Stimulated activated CD4-positive, alpha-beta T cell treated with anti-CD3 and anti-CD28 coated beads, Interleukin-1b, Interleukin-23, amount 100 ng/mL, for 1 hour (primary cell): ENCODE measurements at places on chromosomes 7 and 10.

- no peak for DNase-seq
Observed at GRCh38 chr7:143354965-143355364, 7.5 kb downstream of the FAM131B start.

- no peak for DNase-seq
Observed at GRCh38 chr7:7972128-7972527, 3.5 kb downstream of the GLCCI1 start.

GRCh38 chr10:130901311-130902165 is 410.0 kb downstream of the TCERG1L start:
- DNase-seq: no peak

- DNase-seq: no peak
Observed at GRCh38 chr7:41475801-41476459, 227.0 kb downstream of the INHBA start.

- DNase-seq: no peak
Observed at GRCh38 chr10:102758240-102758932, 14.6 kb downstream of the WBP1L start.

DNA sequence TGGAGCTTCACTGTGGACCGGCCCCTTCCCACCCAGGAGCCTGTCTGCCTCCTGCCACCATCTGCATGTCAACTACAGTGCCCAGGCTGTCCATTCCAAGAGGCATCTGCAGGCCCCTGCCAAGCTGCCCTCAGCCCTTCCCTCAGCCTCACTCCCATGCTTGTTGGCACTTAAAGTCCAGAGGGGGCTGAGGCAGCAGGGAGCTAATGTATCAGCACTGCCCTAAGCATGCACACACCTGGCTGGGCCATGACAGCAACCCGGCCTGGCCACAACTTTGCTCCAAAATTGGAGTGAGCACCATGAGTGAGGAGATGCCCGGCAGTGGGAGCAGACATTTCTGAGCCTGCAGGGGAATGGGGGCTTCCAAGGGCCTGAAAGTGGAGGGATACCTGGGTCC is 417.5 kb upstream of the GRM3 start:
- no peak for DNase-seq

DNA sequence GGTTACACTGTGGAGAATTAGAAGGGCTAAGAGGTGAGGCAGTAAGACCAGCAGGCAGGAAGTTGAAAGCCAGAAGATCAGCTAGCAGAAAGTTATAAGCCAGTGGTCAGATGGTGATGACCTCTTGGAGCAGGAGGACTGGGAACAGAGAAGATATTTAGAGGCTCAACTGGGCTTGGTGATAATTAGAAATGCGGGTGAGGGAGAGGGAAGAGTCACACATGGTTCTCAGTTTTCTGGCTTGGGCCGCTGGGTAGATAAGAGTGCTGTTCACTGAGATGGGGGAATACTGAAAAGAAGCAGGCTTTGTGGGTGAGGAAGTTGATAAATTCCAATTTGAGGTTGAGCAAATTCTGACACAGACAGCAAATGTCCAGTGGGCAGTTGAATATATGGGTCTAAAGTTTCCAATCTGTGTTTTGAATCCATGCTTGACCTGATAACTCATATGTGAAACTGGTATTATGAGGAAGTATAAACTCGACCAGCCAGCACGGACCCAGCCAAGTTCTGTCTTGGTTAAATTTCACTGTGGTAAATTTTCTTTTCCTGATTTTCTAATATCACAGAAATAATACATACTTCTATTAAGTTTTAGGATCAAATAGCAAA is 22.7 kb downstream of the LSMEM1 start:
- no peak for DNase-seq

DNA sequence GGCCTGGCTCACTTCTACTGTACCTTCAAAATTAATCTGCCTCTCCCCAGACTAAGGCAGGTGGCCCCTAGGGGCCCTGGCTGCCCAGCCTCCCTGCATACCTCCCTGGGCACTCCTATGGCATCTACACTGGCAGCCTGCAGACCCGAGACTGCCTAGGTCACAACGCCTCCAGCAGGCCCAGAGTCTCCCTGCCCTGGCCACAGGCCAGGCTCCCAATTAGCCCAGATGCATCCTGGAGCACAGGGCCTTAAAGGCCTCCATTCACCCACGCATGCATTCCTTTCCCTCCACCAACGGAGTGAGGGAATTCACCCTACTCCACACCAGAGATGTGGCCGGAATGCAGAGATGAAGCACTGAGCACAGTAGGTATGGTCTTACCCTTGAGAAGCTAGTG is 1.9 kb downstream of the CHAT start:
- DNase-seq: no peak

GRCh38 chr10:12459762-12460161 is 110.4 kb downstream of the CAMK1D start:
- no peak for DNase-seq

DNA sequence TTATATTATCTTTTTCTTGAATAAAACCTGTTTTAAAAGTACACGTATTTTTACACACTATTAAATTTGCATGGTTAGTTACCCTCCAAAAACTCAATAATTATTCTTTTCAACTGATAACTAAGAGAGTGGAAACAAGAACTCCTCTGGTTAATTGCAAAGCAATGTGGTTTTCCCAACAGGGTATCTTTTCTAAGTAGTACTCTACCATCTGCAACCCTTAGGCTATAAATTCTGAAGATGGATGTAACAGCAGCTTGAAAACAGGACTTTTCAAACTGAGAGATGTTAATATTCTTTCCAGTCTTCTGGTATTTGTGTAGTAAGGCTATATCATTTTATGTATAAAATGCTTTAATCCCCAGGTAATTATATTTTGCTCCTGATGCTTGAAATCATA is 916.1 kb upstream of the POT1 start:
- DNase-seq: no peak

GRCh38 chr7:140640060-140640637 is 464 bp downstream of the DENND2A start:
- DNase-seq: no peak

- DNase-seq: no peak
Observed at GRCh38 chr10:109007514-109007913, 915.8 kb downstream of the XPNPEP1 start.

DNA sequence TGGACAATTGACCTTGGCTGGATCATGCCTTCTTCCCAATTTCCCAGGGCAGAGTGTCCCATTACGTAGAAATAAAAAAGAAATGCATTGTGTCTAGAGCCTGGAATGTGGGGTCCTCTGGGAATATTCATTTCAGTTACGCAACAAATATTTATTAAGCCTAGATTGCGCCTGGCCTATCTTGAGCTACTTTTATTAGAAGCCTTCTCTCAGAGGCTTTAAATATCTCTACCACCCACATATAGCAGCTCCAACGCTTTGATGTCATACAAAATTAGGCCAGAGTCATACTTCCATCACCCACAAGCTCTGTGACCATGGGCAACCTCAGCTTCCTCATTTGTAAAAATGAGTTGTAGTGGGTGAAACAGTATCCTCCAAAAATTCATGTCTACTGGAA is 24.9 kb upstream of the CARD11 start:
- no peak for DNase-seq

- no peak for DNase-seq
Observed at GRCh38 chr7:43295429-43295828, 183.0 kb downstream of the HECW1 start.
